RPMI8226 (cell line): ENCODE measurements at places on chromosomes 2 and 18.

- DNase-seq = no peak
Measured at GRCh38 chr2:182248362-182248761, 178.5 kb downstream of the PDE1A start.

DNA sequence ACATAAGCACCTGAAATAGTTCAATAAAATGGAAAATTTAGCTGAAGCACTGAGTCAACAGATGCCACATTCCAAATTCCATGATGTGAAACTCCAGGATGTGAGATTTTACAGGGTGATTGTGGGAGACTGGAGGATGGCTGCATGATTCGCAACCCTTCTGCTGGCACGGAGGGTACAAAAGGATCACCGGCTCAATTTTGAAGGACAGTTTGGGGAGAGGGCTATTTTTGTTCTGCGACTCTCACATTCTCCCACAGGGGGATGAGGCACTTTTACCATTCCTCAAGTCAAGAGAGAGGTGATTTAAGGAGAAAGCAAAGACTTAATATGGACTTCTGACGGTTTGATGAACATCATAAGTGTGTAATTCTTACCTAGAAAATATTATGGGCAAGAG, 138.1 kb upstream of the CWC22 start:
- DNase-seq = no peak

GRCh38 chr2:97660775-97661389, 3.0 kb downstream of the ACTR1B start:
- DNase-seq = no peak

DNA sequence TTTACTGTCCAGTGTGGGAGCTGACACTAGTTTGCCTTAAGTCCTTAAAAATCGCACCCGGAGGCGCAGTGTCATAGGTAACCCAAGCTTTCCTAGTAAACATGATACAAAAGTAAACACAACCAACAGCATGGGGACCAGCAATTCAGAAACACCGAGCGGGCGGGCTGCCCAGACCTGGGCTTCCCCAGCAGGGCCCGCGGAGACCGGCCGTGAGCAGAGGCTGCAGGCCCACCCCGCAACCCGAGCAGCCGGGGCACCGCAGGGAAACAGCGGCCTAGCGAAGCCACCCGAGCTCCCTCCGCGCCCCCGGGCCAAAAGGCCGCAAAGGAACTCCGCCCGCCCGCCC, 296 bp downstream of the TTC21B start:
- no peak for DNase-seq

- no peak for DNase-seq
Measured at GRCh38 chr2:123771928-123772632, 253.0 kb upstream of the CNTNAP5 start.
